CD4-positive, alpha-beta T cell treated with Interleukin-4 for 1 hour (primary cell): ENCODE measurements at places on chromosomes 2 and 18.
A peak's percentile ranks its signal among the peaks of the same experiment; 100 is the strongest.

GRCh38 chr2:170598067-170598395 lies 117.1 kb upstream of the SP5 start:
- DNase-seq, result no peak

DNA sequence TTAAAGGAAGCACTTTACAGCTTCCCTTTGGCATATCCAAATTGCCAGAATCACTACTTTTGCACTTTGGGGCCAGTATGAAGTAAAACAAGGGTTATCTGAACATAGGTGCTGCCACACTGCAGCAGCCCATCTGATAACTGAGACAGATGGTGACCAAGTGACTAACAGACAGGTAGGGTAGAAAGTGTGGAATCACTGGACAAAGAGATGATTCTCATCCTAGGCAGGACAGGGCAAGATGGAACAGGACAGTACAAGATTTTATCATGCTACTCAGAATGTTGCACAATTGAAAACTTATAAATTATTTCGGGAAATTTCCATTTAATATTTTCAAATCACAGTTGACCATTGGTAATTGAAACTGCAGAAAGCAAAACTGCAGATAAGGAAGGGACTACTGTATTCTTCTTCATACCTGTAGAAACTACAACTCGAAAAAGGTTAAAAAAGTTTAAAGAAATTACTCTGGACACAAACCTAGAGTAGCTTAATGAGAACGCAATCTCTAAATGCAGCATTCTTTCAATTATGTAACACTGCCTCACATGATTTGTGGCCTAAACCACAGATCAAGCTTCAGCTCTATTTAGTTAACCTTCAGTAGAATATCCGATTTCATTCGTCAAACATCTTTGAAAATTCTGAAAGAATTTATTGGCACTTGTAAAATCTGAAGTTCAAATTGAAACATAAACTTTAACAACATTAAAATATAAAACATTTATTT lies 31.4 kb downstream of the HEATR5B start:
- no peak for DNase-seq

- DNase-seq, result no peak
These were observed 266.9 kb downstream of the TWIST2 start for GRCh38 chr2:239114616-239115265.

DNA sequence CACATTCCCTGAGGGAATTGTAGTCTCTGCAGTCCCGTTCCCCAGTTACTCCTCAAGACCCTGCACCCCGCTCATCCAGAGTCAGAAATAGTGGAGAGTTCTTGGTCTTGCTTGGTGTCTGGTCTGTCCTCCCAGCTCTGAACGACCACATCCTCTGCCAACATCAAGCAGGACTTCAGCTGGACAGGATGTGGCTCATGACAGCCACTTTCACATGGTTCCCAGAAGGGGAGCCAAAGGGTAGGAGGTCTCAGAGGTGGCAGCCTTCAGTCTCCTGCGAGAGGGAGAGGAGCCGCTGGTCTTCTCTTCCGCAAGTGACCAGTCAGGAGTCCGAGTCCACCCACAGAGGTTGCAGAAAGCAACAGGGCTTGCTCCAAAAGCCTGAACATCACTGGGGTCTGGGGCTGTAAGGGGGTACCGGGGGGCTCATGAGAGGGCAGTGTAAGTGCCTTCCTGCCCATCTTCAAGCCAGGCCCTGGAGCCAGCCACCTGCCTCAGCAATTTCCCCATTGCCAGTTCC lies 29.8 kb downstream of the B3GNT7 start:
- no peak for DNase-seq

- DNase-seq, result peak; percentile 16
These were observed 54.1 kb downstream of the TAF1B start for GRCh38 chr2:9897331-9897737.

DNA sequence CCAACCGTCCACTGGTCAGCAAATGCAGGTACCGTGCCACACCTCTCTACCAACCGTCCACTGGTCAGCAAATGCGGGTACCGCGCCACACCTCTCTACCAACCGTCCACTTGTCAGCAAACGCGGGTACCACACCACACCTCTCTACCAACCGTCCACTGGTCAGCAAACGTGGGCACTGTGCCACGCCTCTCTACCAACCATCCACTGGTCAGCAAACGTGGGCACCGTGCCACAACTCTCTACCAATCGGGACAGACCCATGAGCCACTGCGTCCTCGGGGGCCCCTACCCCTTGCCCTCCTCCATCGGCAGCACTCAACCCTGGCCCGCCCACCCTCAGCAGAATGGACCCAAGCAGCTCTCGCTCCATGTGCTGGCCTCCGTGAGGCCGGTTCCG lies 226.4 kb upstream of the SALL3 start:
- DNase-seq, result no peak

GRCh38 chr2:148253685-148254084 lies 232.8 kb downstream of the MBD5 start:
- DNase-seq, result peak; percentile 12

DNA sequence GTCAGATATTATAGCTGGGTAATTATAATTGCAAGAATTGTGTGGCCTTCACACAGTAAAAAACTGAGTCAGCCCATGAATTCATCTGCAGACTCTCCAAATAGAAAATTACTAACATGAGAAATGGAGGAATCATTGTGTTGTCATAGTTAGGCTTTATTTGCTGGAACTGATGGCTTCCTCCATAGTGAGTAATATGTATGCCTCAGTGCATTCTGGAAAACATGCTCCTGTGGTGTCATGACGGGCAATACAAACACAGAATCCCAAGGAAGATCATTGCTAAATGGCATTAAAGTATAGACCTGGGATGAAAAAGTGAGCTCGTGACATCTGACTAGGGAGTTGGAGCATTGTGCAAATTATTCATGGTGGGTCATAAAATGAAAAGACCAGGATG lies 23.6 kb upstream of the NMS start:
- no peak for DNase-seq

GRCh38 chr18:415617-416612 lies 84.6 kb downstream of the COLEC12 start:
- DNase-seq, result no peak

GRCh38 chr2:150052457-150052856 lies 435.0 kb downstream of the RND3 start:
- no peak for DNase-seq

DNA sequence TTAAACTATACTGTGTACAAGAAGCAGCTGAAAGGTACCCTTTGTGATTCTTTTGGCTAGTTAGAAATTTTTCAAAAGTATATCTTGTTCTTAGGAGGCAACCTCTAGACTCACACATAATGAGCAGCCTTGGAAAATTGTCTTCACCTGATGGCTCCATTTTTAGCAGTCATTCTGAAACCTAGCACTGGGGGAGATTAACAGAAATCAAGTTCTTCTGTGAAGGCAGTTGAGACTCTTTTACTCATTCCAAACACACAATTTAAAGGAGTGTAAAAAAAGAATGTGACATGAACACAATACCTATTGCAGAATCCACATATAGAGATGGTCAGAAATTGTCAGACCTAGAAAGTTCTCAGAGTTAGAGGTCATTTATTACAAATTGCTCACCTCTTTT lies 197.7 kb downstream of the UBE2E3 start:
- no peak for DNase-seq

GRCh38 chr18:37266290-37266689 lies 299.3 kb downstream of the CELF4 start:
- no peak for DNase-seq

- no peak for DNase-seq
These were observed 130.1 kb upstream of the TPO start for GRCh38 chr2:1283020-1283801.

- no peak for DNase-seq
These were observed 19.4 kb upstream of the PAX3 start for GRCh38 chr2:222318026-222318711.

DNA sequence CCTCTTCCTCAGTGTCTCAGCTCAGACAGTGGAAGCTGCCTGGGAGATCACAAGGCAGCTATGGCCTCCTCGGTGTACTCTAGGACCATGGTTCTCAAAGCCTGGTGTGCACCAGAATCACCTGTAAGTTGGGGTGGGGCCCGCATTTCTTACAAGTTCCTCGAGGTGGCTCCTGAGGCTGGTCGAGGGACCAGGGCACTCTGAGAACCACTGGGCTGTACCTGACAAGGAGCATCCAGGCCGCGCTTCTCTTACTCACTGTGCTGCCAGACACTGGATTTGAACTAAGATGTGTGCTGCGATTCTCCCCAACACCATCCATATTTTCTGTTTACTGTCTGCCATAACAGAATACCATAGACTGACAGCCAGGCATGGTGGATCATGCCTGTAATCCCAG lies 59.5 kb downstream of the DIPK1C start:
- no peak for DNase-seq

DNA sequence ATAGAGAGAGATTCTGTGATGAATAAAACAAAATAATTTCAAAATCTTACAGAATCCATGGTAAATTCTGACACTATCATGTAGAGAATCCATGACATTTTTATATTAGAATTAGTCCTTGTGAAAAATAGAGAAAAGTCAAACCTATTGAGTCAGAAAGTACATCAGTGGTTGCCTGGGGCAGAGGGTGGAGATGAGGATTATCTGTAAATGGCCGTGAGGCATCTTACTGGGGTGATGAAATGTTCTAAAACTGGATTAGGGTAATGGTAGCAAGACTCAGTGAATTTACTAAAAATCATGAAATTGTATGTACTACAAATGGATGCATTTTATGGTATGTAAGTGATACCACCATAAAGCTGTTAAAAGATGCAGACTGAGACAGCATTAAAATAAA lies 323.1 kb downstream of the SLC8A1 start:
- no peak for DNase-seq

GRCh38 chr2:11811036-11811654 lies 64.7 kb downstream of the LPIN1 start:
- no peak for DNase-seq

GRCh38 chr2:216402751-216403150 lies 9.5 kb upstream of the SMARCAL1 start:
- DNase-seq, result no peak

GRCh38 chr2:201929281-201930026 lies 104.2 kb upstream of the FZD7 start:
- DNase-seq, result no peak

DNA sequence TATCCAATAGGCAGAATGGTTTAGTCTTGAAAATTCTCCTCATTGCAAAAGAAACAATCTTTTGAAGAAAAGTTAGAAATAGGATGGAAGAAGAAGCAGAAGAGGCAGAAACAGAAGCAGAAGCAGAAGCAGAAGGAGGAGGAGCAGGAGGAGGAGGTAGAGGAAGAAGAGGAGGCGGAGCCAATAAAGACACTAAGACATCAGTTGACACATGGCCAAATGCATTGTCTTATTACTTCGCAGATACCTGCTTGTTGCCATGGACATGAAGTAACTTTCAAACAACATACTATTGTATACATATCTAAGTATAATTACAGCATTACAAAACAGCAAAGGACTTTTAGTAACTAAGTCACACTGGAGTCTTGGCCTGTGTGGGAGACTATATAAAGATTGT lies 606.3 kb downstream of the METTL4 start:
- no peak for DNase-seq

DNA sequence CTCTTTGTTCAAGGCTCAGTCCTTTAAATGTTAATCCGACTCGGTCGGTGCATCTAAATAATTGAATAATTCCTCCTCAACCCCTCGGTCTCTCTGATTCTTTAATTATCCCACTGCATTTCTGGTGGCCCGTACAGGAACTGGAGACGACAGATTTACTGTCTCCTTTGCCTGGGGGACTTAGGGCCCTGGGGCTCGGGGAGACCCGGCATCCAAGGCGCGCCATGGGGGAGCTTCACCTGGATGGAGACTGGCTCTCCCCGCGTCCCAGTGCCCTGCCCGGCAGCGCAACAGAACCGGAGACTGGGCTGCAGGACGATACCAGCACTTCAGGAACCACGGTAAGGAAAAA lies 47.7 kb upstream of the SELENOI start:
- DNase-seq, result no peak

GRCh38 chr2:53998834-53999233 lies 28.0 kb upstream of the PSME4 start:
- no peak for DNase-seq

DNA sequence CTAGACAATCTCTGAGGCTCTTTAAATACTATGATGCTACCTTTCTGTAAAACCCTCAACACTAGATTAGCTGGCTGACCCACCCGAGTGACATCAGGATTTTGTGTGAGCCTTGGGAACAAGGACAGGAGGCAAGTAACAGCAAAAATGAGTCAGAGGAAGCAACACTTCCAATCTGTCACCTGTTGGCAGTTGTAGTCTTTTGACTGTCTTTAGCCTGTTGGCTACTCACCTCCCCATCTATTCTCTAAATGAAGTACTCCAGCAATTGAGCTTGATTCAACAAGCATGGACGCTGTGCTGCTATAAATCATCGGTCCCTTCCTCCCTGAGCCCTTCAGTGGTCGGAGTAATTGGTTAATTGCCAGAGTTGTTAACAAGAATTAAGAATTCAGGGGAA lies 898.7 kb downstream of the BCL11A start:
- no peak for DNase-seq

GRCh38 chr2:149331023-149331400 lies 625 bp downstream of the LYPD6 start:
- no peak for DNase-seq

DNA sequence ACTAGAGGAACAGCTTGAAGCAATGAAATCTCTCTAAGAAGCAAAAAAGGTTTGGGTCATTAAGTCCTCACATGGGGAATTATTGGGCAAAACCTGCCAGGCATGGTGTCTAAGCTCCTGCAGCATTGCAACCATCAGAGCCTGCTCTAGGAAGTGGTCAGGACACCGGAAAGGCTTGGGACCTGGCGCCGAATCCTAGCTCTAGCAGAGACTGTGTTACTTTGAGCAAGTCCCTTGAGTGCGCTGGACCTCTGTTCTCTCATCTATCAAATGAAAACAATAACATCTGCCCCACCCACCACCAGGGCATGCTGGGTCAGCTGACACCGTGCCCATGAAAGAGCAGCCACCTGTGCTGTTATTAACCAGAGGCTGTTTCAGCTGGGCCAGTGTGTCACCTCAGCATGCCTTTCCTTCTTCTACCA lies 6.3 kb downstream of the TMEM127 start:
- no peak for DNase-seq

DNA sequence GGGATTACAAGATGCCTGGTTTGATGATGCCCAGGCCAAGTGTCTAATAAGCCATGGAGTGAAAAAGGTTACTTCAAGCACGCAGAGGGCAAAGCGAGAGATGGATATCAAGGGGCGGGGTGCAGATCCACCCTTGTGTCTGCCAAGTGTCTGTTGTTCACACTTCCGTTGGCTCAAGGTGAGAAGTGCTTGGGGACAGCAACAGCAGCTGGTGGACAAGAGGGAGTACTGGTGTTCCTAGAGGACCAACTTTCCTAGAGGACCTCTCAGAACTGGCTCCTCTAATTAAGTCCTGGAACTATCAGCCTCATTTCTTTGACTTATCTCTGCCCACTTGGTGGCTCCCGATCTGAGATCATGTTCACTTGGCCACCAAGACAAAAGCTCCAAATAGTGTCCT lies 299.1 kb downstream of the PRKCE start:
- DNase-seq, result no peak

DNA sequence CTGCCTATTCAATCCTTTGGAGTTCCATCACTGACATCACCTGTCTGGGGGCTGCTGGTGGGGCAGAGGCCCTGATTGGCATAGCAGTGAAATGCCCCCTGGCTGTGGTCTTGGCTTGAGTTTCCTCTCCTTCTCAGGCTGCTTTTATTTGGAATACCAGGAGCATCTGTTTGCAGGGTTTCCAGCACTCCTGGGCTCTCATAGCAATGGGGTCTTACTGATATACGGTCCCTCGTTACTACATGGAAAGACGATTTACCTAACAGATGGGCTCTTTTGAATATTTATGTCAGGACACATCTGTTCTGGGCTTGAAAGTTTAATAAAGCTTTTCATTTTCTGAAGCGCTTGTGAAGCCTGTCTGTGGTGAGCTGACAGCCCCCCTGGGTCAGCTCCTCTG lies 230.3 kb downstream of the SLC4A3 start:
- DNase-seq, result no peak
